ENCODE measurements at places on chromosomes 5 and 9. TPM values are rescaled to one million over a fixed set of nuclear protein-coding genes. Genes with fewer than 3 reads are reported as not detected.

Gene ENC1
- total RNA-seq, result 11.9 TPM

Gene EGFL7
- total RNA-seq, result 155 TPM

Gene SPOCK1
- total RNA-seq, result 59.8 TPM

Gene LRRC19
- not detected for total RNA-seq

Gene RNF38
- 31.3 TPM for total RNA-seq

Gene CTXN3
- not detected for total RNA-seq

Gene PCDHB3
- total RNA-seq, result 3.6 TPM

Gene CDH9
- total RNA-seq, result not detected

Gene FRRS1L
- 0.32 TPM for total RNA-seq

Gene TMEM252
- total RNA-seq, result not detected

Gene PCDHA1
- total RNA-seq, result not detected

Gene HACD4
- total RNA-seq, result 2.2 TPM

Gene KIF27
- 3.9 TPM for total RNA-seq

Gene FAM153A
- 1.0 TPM for total RNA-seq

Gene PLAC8L1
- total RNA-seq, result 1.5 TPM

Gene DNM1
- total RNA-seq, result 24.1 TPM

Gene ADAMTS2
- total RNA-seq, result 79.4 TPM

Gene SPATA6L
- 5.4 TPM for total RNA-seq

Gene CCNB1
- 4.9 TPM for total RNA-seq

Gene AGTPBP1
- 26.8 TPM for total RNA-seq

Gene ADRA1B
- 6.6 TPM for total RNA-seq

Gene UIMC1
- 39.1 TPM for total RNA-seq

Gene PHAX
- 32.5 TPM for total RNA-seq

Gene TMEM171
- total RNA-seq, result not detected

Gene PCDHGC3
- 46.8 TPM for total RNA-seq

Gene SHROOM1
- 10.6 TPM for total RNA-seq

Gene C9orf43
- total RNA-seq, result 0.45 TPM

Gene FOXD4
- total RNA-seq, result 0.32 TPM

Gene GOLGA2
- total RNA-seq, result 130 TPM

Measured in mesenteric fat pad (tissue), 1 donor.